A549 treated with GW870086 at 1 μM for 4 hours (cell line): ENCODE measurements at places on chromosomes 7 and 10. TPM values are rescaled to one million over a fixed set of nuclear protein-coding genes. Genes with fewer than 3 reads are reported as not detected.

Gene DCLRE1C
- 3.9 to 6.6 TPM (median 5.7 TPM) in 5 replicates for total RNA-seq

Gene LAMTOR4
- 167 to 200 TPM (median 171 TPM) in 5 replicates for total RNA-seq

Gene KIN
- total RNA-seq = 11.9 to 15.1 TPM (median 13.1 TPM) in 5 replicates

Gene AGK
- 27.8 to 35.9 TPM (median 31.3 TPM) in 5 replicates for total RNA-seq
